ENCODE measurements at places on chromosomes 12 and 14.

DNA sequence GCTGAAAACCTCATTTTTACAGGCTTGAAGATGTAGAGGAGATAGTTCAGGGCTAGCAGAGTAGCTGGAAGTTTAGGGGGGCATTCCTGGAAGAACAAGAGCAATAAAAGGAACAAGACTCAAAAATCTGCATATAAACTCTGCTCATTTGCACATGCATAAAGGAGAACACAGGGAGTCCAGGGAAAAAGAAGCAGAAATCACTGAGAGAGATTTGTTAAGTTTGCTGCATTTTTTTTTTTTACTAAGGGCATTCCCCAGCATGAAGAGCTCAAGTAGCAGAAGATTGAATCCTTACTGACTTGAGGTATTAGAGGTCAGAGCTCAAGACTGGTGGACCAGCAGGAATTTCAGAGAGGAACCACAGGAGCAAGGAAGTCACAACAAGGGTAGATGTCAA is 28.2 kb upstream of the BCL11B start:
- no peak overlapping the region for H3K27ac ChIP-seq
- peaks cover 7% of the 10 kb centered on the region for H3K27me3 ChIP-seq
- peaks cover 3% of the 10 kb centered on the region for H3K36me3 ChIP-seq
- H3K4me3 ChIP-seq, result no peak overlapping the region
- H3K4me1 ChIP-seq, result no peaks in the 10 kb centered on the region
- DNase-seq, result no peak

DNA sequence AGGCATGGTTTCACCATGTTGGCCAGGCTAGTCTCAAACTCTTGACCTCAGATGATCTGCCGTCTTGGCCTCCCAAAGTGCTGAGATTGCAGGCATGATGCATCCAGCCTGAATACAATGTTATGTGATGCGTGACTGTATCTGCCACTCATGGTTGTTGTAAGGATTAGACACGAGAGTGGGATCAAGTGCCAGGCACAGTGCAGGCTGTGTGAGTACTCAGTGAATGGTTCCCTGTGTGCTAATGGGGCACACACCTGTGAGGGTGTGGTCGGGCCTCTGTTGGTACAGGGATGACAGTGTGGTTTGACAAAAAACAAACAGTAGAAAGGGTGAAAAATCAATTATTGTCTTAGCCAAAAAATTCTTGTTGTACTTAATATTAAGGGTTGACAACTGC is 61.8 kb downstream of the TECPR2 start:
- H3K36me3 ChIP-seq, result peaks cover 8% of the 10 kb centered on the region
- no peak for DNase-seq
- no peak overlapping the region for H3K27ac ChIP-seq

DNA sequence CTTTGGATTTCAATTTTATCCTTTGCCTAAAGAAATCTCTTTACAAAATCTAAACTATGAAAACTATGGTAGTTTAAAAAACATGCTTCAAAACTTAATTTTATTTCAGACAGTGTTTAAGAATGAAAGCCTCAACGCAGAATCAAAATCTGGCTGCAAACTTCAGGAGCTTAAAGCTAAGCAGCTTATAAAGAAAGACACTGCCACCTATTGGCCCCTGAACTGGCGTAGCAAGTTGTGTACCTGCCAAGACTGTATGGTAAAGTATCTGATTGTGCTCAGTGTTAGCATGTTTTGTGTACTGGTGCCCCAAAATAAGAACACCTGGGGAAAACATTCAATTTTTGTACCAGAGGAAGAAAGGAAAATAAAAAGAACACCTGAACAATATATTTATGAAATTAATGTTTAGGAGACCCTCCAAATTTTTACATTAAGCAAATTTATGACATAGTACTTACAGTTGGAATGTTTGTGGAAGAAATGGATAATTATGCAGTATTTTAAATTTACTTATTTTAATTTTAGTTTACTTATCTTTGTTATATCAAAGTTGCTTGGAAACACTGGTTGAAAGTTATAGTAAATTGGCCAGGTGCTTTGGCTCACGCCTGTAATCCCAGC is 12.2 kb downstream of the UBR7 start:
- H3K36me3 ChIP-seq, result peaks cover 57% of the 10 kb centered on the region
- H3K4me1 ChIP-seq, result no peaks in the 10 kb centered on the region
- H3K27me3 ChIP-seq, result no peaks in the 10 kb centered on the region

DNA sequence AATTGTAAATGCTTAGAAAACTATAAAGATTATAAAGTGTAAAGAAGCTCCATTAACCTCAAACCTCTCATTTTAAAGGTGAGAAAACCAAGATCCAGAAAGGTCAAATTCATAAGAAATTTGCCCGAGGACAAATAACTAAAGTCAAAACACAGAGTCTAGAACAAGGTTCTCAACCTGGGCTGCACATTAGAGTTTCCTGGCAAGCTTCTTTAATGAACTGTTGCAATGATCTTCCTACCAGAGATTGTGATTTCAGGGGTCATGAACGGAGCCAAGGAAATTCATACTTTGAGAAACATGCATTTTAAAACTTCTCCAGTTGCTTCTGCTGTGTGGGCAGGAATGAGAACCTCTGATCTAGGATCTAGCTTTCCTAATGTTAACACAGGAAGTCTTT is 86.8 kb downstream of the DERA start:
- DNase-seq, result no peak
- H3K4me3 ChIP-seq, result no peak overlapping the region
- H3K4me1 ChIP-seq, result no peaks in the 10 kb centered on the region
- H3K27ac ChIP-seq, result no peak overlapping the region
- no peaks in the 10 kb centered on the region for H3K27me3 ChIP-seq

DNA sequence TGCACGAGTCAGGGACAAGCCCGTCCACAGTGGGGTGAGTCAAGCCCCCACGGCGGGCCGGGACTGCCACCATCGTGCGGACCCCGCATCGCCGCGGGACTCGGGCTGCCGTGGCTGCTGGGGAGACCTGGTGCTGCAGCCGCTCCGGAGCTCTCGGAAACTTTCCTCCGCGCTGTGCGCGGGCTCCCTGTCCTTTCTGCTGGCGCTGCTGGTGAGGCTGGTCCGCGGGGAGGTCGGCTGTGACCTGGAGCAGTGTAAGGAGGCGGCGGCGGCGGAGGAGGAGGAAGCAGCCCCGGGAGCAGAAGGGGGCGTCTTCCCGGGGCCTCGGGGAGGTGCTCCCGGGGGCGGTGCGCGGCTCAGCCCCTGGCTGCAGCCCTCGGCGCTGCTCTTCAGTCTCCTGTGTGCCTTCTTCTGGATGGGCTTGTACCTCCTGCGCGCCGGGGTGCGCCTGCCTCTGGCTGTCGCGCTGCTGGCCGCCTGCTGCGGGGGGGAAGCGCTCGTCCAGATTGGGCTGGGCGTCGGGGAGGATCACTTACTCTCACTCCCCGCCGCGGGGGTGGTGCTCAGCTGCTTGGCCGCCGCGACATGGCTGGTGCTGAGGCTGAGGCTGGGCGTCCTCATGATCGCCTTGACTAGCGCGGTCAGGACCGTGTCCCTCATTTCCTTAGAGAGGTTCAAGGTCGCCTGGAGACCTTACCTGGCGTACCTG is 1.1 kb downstream of the PDE3A start:
- no peaks in the 10 kb centered on the region for H3K4me1 ChIP-seq
- H3K27ac ChIP-seq, result no peak overlapping the region
- H3K27me3 ChIP-seq, result peaks cover 57% of the 10 kb centered on the region

DNA sequence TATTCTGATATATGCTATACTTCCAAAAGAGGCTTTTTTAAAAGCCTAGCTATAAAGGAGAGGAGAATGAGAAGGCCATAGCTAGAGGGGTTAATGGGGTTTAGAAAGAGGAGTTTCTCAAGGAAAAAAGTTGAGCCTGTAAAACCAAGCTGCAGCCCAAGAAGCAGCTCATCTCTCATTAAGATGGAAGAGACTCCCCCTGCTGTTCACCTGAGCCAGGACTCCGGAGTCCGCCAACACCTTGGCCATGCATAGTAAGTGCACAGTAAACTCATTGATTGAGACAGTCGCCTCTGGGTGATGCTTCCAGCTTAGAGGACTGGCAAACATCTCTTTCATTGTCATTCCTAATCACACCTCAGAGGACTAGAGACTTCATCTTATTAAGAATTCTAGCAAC is 46.2 kb downstream of the ANO2 start:
- H3K27ac ChIP-seq, result no peak overlapping the region
- H3K27me3 ChIP-seq, result peaks cover 48% of the 10 kb centered on the region
- H3K36me3 ChIP-seq, result no peaks in the 10 kb centered on the region
- DNase-seq, result no peak

Data from effector memory CD8-positive, alpha-beta T cell (primary cell).